ENCODE measurements at places on chromosomes 7 and 10. TPM values are rescaled to one million over a fixed set of nuclear protein-coding genes. Genes with fewer than 3 reads are reported as not detected.

- no peak for DNase-seq
Measured at GRCh38 chr10:29304995-29305335, 16.1 kb downstream of the LYZL1 start.

Gene PNLIPRP3
- not detected for polyA plus RNA-seq

GRCh38 chr10:22365233-22365632, 19.9 kb downstream of the SPAG6 start:
- no peak for DNase-seq

Gene ZCCHC24
- 16.2 TPM for polyA plus RNA-seq

GRCh38 chr7:50793120-50793946, 10.6 kb upstream of the GRB10 start:
- peak; percentile 67 for DNase-seq

Gene CCDC3
- 0.05 TPM for polyA plus RNA-seq

Gene GPER1
- polyA plus RNA-seq, result 6.4 TPM

Gene PTF1A
- polyA plus RNA-seq, result not detected

GRCh38 chr7:78528964-78529363, 730.4 kb downstream of the PHTF2 start:
- DNase-seq, result no peak

DNA sequence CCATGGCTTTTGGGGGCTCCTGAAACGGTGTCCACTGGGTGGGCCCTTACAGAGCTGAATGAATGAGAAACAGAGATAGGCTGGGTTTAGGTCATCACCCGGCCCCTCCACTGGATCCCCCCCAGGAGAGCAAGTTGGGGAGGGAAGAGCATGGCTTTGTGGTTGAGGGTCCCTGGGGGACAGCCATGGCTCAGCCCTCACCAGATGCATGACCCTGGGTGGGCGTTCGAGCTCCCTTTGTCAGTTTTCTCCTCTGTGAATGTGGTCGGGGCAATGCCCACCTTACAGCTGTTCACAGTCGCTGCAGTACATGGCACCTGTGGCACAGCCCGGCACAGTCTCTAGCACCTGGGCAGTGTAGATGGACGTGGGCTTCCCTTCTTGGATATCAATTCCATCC, 40.6 kb upstream of the CXCL12 start:
- DNase-seq, result no peak

GRCh38 chr7:109895536-109895935, 1195.4 kb upstream of the LRRN3 start:
- DNase-seq, result no peak

DNA sequence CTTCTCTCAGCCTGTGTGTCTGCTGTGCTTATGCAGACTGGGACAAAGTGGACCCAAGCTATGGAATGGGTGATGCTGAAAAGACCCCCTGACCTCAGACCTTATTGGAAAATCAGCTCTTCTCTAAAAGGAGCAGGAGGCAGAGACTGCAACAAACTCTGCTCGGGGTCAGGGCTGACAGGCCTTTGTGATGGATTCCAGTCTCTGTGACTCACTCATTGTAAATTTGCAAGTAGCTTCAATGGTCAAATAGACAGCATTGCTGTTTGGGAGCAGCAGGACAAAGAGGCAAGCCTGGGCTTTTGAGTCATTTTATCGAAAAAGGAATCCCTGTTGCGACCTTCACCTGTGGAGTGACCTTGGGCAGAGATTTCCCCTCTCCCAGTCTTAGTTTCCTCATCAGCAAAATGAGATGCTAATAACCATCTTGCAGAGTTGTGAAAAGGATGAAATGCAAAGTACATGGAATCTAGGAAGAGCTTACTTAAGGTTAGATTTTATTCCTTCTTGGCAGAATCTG, 26.1 kb upstream of the GPR26 start:
- no peak for DNase-seq

Gene EIF5AL1
- 0.26 TPM for polyA plus RNA-seq

Gene TES
- 15.6 TPM for polyA plus RNA-seq

- no peak for DNase-seq
Measured at GRCh38 chr7:22402250-22402649, 45.3 kb upstream of the RAPGEF5 start.

DNA sequence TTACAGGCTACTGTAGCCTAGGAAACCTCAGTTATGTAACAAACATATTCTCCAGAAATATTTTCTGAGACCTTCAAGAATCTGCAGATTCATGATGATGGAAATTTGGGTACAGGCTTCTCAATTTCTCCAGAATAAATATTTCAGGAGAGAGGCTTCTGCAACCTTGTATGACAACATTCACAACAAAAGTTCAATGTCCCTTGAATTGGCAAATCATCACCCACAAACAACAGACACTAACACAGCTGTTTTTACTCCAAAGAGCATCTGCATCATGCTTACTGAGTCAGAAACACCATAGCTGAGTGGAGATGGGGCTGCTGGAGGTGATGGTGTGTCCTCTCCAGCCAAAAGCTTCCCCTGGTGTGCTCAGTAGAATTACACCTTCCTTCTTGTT, 9.3 kb upstream of the COBL start:
- DNase-seq, result no peak

- DNase-seq, result peak; percentile 48
Measured at GRCh38 chr7:1569016-1569415, 816 bp downstream of the PSMG3 start.

DNA sequence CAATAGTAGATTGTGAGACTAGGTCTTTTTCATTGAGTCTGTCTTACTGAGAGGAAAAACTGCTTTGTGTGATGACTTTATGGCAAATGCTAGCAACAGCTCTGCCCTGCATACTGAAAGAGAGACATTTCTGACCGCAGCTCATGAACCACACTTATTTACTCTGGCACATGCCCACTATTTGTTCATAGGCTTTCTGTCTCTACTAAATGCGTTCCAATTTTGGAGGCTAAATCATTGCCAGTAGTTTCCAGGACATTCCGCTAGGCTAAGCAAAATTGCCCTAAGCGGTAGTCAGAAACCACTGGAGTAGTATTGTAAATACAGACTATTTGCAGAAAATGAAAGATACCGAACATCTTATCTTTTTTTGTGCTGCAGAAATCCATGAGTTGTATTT, 55.6 kb upstream of the DLX6 start:
- no peak for DNase-seq

GRCh38 chr10:121553511-121554264, 44.6 kb downstream of the FGFR2 start:
- DNase-seq, result no peak

- DNase-seq, result peak; percentile 70
Measured at GRCh38 chr7:5591278-5591874, 167.7 kb upstream of the TNRC18 start.

Gene GFRA1
- 2.6 TPM for polyA plus RNA-seq

Gene CALHM3
- not detected for polyA plus RNA-seq

- no peak for DNase-seq
Measured at GRCh38 chr10:69142983-69143382, 19.0 kb downstream of the VPS26A start.

DNA sequence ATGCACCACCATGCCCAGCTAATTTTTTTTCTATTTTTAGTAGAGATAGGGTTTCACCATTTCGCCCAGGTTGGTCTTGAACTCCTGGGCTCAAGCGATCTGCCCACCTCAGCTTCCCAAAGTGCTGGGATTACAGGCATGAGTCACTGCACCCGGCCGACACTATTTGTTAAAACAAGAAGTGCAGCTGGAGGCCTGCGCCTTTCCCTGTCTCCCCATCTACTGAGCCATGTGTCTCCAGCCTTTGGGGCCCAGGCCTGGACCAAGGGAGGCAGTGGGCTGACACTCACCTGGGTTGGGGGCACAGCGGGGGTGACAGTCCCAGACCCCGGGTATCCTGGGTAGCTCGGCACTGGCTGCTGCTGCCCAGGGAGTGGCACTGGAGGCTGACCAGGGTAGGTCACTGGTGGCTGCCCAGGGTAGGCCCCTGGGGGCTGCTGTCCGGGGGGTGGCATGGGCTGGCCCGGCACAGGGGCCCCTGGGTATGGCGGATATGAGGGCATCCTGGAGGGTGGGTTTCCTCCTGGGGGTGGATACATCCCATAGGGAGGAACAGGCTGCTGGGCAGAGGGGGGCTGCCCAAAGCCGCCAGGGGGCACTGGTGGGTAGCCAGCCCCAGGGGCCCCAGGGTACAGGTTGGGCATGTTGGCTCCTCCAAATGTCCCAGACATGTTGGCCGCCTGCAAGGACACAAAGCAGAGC, 36.3 kb downstream of the PLAC9 start:
- DNase-seq, result no peak

DNA sequence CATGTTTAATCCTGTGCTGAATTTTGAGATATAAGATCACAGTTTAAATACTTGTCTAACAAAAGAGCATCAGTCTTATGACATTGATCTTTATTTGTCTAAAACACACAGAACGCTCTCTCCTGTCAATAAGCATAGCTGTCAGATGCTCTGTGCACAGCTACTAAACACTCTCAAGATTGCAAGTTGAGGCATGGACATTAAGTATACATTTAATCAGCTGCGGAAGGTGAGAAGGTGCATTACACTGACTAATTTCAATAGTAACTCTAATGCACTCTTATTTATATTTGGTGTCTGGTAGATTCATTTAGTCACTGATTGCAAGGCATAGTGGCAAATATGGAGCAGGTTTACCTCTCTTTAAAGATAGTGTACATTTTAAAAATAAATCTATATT, 580.3 kb upstream of the NRP1 start:
- DNase-seq, result no peak

Gene TMEM72
- not detected for polyA plus RNA-seq

DNA sequence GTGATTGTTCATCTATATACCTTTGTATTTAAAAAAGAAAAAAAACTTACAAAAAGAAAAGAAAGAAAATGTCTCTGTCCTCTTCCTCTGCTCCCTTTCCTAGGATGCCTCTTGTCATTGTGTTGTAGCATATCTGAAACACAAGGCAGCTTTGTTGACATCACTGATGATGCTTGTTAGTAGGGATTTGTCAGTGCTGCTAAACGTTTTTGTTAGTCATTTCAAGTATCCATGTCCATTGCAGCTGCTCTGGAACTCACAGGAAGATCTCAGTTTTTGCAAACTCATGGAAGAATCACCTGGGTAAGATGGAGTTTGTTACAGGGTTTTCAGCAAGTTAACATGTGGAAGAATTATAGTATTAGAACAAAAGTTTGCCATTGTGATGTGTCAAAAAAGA, 123.6 kb downstream of the CCSER2 start:
- DNase-seq, result no peak

Gene IGFBP3
- polyA plus RNA-seq, result 51.2 TPM

DNA sequence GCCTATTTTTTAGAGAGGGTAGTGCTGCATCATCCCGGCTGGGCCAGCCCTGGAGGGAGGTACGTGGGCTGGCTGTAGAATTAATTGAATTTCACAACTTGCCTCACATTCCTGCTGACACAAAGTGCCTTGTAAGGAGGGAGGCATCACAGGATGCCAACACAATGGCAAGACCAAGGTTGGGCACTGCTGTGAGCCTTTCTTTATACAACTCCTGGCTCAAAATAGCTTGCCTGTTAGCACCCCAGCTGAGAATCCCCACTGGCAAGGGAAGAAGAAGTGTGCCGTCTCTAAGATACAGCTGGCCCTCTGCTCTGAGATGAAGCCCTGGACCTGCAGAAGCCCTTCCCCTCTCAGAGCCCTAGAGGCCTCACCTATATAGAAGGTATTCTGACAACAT, 873.9 kb downstream of the GRID1 start:
- DNase-seq, result no peak

DNA sequence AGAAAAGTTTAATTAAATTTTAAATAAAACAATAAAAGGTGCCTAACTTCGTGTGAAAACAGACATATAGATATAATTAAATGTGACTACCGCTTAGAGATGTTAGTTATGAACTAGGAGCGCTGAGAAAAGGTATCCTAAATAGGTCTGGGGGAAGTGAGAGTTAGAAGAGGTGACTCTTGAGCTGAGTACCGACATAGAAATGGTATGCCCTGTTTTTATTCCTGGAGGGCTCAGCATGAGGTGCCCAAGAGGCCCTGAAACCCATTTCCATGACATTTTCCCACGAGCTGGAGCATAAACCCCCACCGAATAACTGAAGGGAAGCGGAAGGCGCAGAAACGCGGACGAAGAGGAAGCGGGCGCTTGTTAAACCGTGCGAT, 433 bp upstream of the STARD3NL start:
- no peak for DNase-seq

GRCh38 chr10:9211228-9211627, 1156.7 kb downstream of the GATA3 start:
- no peak for DNase-seq

Gene ZNF394
- 19.6 TPM for polyA plus RNA-seq

GRCh38 chr7:15370441-15370840, 191.4 kb downstream of the AGMO start:
- DNase-seq, result no peak

GRCh38 chr10:102231357-102232318, 5.5 kb downstream of the ELOVL3 start:
- DNase-seq, result peak; percentile 85

Gene PITX3
- not detected for polyA plus RNA-seq

DNA sequence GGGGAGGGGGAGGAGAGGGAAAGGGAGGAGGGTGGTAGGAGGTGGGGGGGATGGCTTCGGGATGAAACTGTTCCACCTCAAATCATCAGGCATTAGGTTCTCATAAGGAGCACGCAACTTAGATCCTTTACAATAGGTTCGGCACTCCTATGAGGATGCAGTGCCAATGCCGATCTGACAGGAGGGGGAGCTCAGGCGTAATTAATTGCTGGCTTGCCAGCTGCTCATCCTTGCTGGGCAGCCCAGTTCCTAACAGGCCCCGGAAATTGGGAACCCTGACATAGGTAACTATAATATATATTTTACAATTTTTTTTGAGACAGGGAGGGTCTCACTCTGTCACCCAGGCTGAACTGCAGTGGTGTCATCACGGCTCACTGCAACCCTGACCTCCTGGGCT, 118.8 kb upstream of the SFMBT2 start:
- peak; percentile 67 for DNase-seq

- DNase-seq, result no peak
Measured at GRCh38 chr7:13933091-13933490, 56.4 kb downstream of the ETV1 start.

DNA sequence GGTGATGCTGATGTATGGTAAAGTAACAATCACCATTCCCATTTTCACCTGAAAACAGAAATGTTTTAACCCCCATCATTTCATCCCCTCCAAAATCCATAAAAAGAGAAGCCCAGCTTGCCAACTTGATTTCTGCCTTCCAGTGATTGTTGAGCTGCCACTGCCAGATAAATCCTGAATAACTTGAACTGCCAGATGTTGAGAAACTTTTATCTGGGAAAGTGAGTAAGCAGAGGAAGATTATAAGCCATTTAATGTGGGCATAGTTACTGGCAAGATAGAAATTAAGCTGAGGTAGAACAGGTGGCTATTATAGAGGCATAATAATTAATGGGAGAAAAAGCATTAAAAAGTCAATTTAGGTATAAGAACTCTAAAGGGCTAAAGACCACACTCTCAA, 534.1 kb downstream of the ANKRD7 start:
- no peak for DNase-seq
